Type B pancreatic cell (in vitro differentiated cells): ENCODE measurements at places on chromosomes 13 and 19. TPM values are rescaled to one million over a fixed set of nuclear protein-coding genes. Genes with fewer than 3 reads are reported as not detected.

The FGF22 gene
- not detected in 2 replicates for total RNA-seq

DNA sequence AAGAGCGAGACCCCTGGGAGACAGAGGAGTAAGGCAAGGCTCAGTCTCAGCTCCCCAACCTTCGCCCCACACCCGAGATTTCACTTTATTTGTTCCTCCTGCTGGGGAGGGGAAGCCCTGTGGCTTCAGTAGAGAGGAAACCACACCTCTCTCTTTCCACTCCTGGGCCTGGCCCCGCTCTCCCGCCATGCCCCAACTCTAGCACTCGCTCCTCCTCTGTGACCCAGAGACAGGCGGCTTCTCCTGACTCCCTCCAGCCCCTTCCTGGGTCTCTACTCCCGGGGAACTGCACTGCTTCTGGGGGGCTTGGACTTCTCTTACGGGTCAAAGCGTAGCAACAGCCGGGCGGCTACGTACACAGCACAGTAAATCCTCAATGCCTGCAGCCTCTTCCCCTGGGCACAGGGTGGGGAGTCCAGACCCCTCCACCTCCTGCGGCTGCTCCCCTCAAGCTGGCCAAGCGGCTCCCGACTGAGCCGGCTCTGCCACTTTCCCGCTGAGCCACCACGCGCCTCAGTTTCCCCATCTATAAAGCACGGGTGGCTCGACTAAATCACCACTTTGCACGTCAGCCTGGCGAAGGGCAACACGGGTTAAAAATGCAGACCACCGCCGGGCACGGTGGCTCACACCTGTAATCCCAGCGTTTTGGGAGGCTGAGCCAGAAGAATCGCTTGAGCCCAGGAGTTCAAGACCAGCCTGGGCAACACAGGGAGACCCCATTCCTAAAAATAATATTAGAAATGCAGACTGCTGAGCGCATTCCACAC is 1.4 kb downstream of the RNF126 start:
- peaks cover 14% of the 10 kb centered on the region for H3K4me1 ChIP-seq
- H3K4me3 ChIP-seq, result peak overlapping the region; percentile 87
- DNase-seq, result no peak
- H3K27me3 ChIP-seq, result no peaks in the 10 kb centered on the region
- no peaks in the 10 kb centered on the region for H3K36me3 ChIP-seq

GRCh38 chr13:98658131-98658530 is 81.2 kb upstream of the STK24 start:
- peaks cover 5% of the 10 kb centered on the region for H3K36me3 ChIP-seq
- H3K4me1 ChIP-seq, result peaks cover 5% of the 10 kb centered on the region
- H3K4me3 ChIP-seq, result no peak overlapping the region
- no peak overlapping the region for H3K27ac ChIP-seq
- DNase-seq, result no peak

The CPT1C gene
- 7.8 and 65.0 TPM in 2 replicates for total RNA-seq

The ZGLP1 gene
- 5.5 and 17.0 TPM in 2 replicates for total RNA-seq

- no peaks in the 10 kb centered on the region for H3K27me3 ChIP-seq
- peak overlapping the region; percentile 76 for H3K27ac ChIP-seq
- DNase-seq, result no peak
- peaks cover 13% of the 10 kb centered on the region for H3K36me3 ChIP-seq
- peaks cover 21% of the 10 kb centered on the region for H3K4me1 ChIP-seq
- H3K4me3 ChIP-seq, result peak overlapping the region; percentile 97
Measured at GRCh38 chr19:34365463-34366401, 736 bp downstream of the GPI start.
